Activated CD4-positive, CD25-positive, alpha-beta regulatory T cell treated with anti-CD3 and anti-CD28 coated beads, Interleukin-2, amount 50 U/mL, for 16 hours (primary cell): ENCODE measurements at places on chromosomes 13 and 19.

GRCh38 chr19:34588249-34588648, 88.7 kb downstream of the SCGB2B2 start:
- no peak for DNase-seq

GRCh38 chr13:34583181-34583580, 358.9 kb upstream of the NBEA start:
- no peak for DNase-seq

DNA sequence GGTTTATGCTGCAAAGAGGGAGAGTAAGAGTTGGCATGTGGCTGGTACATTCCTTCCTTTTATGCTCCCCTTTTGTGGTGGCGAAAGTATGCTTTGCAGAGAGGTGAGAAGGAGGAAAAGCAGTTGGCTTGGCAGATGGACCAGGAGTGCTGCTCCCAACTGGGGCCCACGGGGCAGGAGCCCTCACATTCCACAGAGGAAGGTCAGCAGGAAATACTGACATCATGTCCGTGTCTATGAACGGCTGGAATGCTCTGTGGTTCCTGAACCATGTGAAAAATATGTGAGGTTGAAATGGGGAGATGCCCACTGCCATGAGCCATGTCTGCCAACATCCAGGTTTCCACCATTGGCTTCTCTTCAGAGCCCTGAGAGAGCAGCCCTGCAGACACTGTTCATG, 33.3 kb upstream of the GAS6 start:
- no peak for DNase-seq

- DNase-seq, result no peak
These were observed 7.6 kb downstream of the BCL3 start for GRCh38 chr19:44756089-44756562.

DNA sequence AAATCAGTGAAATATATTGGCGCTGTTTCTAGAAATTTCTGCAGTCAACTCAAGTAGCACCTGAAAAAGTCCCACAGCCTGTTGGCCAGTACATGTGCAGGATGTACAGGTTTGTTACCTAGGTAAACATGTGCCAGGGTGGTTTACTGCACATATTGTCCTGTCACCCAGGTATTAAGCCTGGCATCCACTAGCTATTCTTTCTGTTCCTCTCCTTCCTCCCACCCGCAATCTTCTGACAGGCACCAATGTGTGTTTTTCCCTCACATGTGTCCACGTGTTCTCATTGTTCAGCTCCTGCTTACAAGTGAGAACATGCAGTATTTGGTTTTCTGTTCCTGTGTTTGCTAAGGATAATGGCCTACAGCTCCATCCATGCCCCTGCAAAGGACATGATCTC, 13.1 kb upstream of the SCEL start:
- no peak for DNase-seq

DNA sequence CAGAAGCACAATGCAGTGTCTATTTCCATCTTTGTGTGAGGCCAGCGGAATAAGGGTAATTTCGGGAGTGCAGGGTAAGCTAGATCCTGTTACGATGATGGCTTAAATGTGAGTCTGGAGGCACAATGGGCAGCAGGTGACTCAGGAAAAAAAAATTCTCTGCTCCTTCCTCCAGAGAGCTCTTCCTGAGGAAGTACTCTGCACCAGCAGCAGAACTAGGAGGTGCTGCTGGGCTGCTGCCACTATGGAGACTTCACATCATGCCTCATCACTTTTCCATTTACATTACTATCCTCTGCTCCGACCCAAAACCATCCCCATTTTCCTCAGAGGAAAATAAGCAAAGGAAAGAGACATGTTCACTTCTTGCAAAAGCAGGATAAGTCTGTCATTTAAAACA, 282.0 kb downstream of the DNAJC15 start:
- DNase-seq, result no peak

GRCh38 chr19:54521860-54522513, 19.4 kb downstream of the LAIR2 start:
- DNase-seq, result no peak

DNA sequence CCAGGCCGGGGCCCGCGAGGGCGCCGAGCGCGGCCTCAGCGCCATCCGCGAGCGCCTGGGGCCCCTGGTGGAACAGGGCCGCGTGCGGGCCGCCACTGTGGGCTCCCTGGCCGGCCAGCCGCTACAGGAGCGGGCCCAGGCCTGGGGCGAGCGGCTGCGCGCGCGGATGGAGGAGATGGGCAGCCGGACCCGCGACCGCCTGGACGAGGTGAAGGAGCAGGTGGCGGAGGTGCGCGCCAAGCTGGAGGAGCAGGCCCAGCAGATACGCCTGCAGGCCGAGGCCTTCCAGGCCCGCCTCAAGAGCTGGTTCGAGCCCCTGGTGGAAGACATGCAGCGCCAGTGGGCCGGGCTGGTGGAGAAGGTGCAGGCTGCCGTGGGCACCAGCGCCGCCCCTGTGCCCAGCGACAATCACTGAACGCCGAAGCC, 3.3 kb downstream of the APOE start:
- no peak for DNase-seq

GRCh38 chr13:43061496-43062280, 38.3 kb downstream of the DNAJC15 start:
- DNase-seq, result no peak

DNA sequence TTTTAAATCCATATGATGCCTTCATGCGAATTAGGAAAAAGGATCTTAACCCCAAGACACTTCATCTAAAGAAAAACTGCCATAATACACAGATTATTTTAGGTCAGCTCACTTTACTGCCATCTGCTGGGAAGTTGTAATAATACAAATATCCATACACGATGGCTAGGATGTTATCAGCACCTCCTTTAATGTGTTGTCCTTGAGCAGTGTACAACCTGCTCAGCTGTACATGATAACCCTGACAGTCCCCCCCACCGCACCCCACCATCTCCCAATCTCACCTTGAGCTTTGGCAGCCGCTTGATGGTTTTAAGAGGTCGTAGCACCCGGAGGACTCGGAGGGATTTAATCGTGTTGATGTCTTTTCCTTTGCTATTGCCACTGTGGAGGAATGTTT, 112.2 kb downstream of the IER2 start:
- no peak for DNase-seq

DNA sequence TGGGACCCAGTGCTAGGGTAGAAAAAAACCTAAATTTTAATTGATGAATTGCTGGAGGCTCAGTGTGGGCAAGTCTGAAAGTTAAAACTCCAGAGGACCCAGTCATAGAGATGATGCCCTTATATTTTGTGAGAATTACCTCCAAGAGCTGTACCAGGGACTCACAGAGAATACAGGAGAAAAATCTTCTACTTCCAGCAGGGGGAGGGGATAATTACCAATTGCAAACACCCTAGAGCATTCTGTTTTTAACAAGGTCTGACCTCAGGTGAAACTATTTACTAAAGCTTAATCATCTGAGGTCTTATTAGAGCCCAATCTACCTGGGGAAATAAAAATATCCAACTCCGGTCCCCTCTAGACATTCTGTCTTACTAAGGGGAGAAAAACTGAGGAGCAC, 994.7 kb upstream of the MIR17HG start:
- DNase-seq, result no peak

DNA sequence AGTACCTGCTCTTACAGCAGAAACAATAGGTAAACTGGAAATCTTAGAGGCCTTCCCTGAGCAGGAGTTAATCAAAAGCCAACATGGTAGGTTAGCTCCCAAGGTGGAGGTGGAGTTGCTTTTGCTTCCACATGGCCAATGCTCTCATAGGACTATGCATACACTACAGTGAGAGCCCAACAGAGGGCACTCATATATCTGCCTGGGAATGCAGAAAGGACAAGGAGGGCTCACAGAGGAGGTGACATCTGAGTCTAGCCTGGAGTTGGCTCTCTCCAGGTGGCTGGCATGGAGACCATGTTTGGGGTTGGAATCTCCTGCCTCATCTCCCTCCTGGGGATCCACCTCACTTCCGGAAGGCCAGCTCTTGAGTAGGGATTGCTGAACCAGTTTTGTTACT, 34.6 kb downstream of the ATP8A2 start:
- no peak for DNase-seq

GRCh38 chr19:34273121-34273520, 18.8 kb downstream of the GARRE1 start:
- no peak for DNase-seq

- no peak for DNase-seq
These were observed 633 bp downstream of the SPHK2 start for GRCh38 chr19:48619692-48620585.
